Hematopoietic multipotent progenitor cell treated with erythropoietin and hydrocortisone succinate and interleukin-3 and kit ligand, for 6 days (in vitro differentiated cells): ENCODE measurements at places on chromosomes 4 and X.

DNA sequence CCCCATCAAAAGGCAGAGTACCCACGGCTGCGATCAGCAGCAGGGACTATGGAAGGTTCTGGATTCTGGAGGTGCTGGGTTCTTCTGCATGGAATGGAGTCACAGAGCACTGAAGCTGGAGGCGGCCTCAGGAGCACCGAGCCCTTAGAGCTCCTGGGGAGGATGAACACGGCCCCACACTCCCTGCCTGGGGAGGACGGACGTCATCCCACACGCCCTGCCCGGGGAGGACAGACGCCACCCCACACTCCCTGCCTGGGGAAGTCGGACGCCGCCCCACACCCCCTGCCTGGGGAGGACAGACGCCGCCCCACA is 9.9 kb downstream of the LRPAP1 start:
- no peak for DNase-seq

- no peak for DNase-seq
Observed at GRCh38 chr4:1195891-1196401, 23.6 kb upstream of the SPON2 start.

- peak; percentile 10 for DNase-seq
Observed at GRCh38 chrX:928606-929005, 283.8 kb downstream of the CRLF2 start.

GRCh38 chrX:39016556-39016955 is 215.3 kb downstream of the MID1IP1 start:
- no peak for DNase-seq

DNA sequence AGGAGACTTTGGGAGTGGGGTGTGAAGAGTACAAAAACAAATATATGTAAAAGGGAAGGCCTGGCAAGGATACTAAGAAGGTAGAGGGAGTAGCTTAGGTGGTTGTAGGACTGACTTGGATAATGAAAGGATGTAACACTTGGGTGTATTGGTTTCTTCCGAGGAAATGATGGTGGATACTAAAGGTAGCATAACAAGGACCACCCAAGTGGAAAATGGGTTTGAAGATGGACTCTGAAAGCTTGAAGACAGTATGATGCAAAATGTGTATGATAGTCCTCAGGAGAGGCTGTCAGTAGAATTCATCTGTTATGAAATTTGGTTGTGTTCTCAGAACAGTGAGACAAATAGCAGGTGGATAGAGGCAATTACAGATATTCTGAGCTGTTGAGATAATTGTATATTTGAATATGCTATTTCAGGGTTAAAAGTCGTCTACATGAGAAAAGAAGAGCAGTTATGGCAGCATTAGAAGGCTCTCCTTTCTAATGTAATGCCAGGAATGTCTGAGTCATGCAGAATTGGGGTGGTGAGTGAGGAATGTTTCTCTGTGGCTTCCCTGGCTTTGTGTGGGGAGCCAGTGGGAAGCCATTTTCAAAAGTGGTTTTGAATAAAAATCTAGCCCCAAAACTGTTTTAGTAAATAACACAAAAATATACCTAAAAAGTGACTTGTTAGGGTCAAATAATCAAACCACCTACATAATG is 75.6 kb downstream of the FHIP1A start:
- no peak for DNase-seq

DNA sequence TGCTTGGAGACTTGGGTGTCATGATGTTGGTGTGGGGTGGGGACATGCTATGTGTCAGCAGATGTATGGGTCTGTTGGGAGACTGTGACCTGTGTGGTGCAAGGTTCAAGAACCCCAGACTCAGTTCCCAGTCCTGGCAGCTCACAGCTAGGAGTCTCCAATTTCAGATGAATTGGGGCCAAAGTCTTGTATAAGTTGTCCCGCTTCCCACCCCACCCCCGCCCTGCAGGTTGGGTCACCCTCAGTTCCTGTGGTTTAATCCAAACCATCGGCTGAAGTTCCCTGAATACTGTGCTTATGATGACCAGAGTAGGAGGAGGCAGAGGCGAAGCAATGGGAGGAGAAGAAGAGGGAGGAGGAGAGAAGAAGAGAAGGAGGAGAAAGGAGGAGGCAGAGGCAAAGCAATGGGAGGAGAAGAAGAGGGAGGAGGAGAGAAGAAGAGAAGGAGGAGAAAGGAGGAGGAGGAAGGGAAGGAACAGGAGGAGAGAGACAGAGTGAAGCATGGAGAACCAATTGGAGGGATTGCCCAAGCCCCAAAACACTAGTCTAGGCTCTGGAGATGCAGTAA is 112.6 kb downstream of the EFNB1 start:
- no peak for DNase-seq

GRCh38 chrX:78979789-78980464 is 34.7 kb downstream of the P2RY10 start:
- no peak for DNase-seq

DNA sequence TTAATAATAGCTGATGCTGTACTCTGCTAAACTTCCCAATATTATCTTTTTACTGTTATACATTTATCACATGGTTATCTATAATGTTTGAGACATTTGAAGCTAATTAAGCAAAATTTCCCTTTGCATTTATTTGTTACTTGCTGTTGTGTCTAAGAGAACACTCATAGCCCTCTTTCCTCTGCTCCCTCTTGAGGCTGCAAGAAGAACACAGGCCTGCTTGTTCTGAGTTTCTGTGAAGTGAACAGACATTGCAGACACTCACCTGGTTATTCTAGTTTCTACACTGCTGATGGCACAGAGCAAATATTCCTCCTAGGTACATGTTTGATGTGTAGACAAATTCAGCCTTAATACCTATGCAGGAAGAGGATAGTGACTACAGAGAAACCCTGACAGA is 367.8 kb downstream of the GASK1B start:
- no peak for DNase-seq

DNA sequence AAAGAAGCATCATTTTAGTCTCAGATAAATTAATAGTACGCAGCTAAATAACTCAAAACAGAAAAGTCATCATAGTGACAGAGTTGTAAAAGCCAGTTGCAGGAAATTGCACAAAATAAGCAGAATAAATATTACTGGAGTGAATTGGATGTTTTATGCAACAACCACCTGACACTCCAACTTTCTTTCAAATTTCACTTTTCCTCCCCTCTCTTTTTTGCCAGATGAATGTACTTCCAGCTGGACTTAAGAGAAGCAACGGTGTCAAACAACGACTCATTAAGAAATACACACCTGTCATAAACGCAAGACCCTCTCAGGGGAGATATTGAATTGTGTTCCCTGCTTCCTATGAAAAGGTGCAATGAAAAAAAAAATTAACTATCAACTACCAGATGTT is 120.2 kb upstream of the HCCS start:
- no peak for DNase-seq

DNA sequence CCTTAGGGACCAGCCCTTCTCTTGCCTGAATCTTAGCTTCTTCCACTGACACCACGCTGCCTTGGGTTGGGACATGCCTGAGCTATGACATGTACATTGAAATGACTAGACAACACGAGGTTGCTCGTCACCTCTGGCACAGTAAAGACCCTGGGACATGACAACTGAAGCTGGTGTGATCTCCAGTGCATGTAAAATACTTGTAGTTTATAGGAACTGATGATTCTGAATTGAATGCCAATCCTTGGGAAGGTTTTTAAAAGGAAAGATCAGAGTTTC is 100.7 kb upstream of the PGRMC2 start:
- DNase-seq = no peak

- peak; percentile 16 for DNase-seq
Observed at GRCh38 chr4:120921456-120922380, 808 bp downstream of the PRDM5 start.

GRCh38 chr4:110032603-110033002 is 119.9 kb downstream of the EGF start:
- DNase-seq = peak; percentile 66

- peak; percentile 54 for DNase-seq
Observed at GRCh38 chr4:56821381-56822243, at the start of gene SPINK2. Gene SPINK2, minus strand, starts transcription at chr4:56821701. Its CDS starts 39 bp downstream, at chr4:56821662.

DNA sequence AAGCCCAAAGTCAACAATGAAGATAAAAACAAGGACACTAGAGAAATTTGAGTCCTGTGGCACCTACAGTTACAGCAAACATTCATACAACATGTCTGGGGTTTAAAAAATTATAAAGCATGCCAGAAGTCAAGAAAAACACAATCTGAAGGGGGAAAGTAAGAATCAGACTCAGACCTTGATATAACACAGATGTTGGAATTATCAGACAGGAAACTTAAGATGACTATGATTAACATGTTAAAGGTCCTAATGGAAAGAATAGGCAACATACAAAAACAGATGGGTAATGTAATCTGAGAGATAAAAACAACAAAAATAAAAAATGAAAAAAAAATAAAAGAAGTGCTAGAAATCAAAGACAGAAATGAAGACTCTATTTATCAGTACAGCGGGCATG is 446.5 kb downstream of the SPRY1 start:
- no peak for DNase-seq

- no peak for DNase-seq
Observed at GRCh38 chr4:183287677-183288076, 32.4 kb downstream of the CLDN22 start.
